GDM1 (cell line): ENCODE measurements at places on chromosomes 6 and 20.
A peak's percentile ranks its signal among the peaks of the same experiment; 100 is the strongest.

GRCh38 chr20:17406051-17406590, 125.1 kb downstream of the BFSP1 start:
- no peak for DNase-seq

GRCh38 chr6:47934023-47934422, 152.2 kb downstream of the OPN5 start:
- no peak for DNase-seq

- DNase-seq = no peak
Measured at GRCh38 chr6:126118936-126119335, 132.6 kb downstream of the TRMT11 start.

DNA sequence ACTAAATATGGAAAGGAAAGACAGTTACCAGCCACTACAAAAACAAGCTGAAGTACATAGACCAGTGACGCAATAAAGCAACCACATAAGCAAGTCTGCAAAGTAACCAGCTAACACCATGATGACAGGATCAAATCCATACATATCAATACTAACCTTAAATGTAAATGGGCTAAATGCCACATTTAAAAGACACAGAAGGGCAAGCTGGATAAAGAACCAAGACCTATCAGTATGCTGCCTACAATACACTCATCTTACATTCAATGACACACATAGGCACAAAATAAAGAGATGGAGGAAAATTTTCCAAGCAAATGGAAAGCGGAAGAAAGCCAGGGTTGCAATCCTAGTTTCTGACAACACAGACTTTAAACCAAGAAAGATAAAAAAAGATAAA, 24.1 kb downstream of the HLA-C start:
- DNase-seq = no peak

DNA sequence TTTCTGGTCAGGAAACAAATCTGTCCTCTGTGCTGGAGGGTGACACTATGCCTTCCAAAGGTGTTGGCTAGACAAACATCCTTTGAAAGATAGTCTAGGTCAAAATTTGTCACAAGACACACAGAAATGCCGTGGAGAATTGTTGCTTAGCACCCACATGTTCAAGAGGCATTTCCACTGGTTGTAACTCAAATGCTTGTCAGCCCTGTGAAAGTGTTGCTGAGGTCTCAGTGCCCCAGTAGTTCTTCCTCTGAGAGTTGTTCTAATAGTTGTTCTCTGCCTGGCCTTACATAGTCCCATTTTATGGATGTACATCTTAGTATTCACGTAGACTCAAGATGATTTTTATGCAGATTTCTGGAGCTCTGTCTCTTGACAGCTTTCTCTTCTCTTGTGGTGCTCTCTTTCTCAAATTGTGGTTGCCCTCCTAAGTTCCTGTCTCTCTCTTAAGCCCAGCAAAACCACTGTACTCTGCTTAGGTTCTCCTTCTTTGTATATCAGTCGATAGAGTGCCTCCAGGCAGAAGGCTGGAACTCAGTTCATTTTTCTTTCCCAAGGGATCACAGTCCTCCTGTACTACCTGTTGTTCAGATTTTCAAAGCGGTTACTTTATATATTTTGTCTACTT, 39.5 kb upstream of the REV3L start:
- DNase-seq = peak; percentile 40

DNA sequence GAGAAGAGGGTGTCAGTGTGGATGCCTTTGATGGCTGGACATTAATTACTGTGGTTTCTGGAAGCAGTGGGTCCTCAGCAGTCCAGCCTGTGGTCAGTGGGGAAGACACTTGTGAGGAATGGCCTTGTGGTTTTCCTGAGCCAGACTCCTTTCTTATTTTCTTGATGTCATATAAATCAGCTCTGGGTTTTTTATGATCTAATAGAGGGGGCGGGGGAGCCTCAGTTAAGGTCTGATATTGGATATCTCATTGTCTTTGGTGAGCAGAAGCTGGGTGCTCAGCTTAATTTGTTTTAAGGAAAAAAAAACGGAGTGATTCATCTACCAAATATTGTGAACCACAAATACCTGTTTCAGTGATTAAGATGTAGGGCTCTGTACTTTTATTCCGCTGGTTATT, 62.1 kb downstream of the OTOR start:
- no peak for DNase-seq

DNA sequence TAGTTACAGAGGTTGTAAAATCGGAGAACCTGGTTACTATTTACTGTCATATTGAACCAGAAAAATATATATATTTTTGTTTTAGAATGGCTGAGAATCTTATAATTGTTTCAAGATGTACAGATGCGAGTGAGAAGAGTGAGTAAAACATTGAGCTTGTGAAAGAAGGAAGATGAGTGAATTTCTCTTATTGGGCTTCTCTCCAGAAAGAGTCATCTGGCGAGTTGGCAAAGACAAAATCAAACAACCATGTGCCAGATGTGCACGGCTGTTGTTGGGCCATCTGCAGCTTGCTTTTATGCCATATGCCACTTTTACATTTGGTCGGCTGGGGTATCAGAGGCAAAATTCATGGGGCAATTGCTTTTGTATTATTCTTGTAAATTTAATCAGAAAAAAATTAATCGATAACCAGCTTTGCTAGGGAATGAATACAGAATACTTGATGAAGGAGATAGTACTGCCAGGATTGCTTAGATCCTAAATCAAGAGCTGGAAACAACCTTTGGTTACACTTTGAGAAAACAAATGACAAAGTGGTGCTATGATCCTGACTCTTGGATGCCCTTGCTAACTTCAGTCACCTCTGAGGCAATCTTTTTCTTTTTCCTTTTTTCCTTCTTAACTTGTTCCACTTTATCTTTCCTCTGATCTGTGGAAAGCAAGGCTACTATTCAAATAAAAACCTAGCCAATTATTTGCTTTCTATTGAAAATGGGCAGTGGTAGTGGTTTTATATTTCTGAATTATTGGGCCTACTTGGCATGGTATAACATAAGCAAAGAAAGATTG, 97.1 kb upstream of the GRIK2 start:
- DNase-seq = no peak
